ENCODE measurements at places on chromosomes 2 and 18.

DNA sequence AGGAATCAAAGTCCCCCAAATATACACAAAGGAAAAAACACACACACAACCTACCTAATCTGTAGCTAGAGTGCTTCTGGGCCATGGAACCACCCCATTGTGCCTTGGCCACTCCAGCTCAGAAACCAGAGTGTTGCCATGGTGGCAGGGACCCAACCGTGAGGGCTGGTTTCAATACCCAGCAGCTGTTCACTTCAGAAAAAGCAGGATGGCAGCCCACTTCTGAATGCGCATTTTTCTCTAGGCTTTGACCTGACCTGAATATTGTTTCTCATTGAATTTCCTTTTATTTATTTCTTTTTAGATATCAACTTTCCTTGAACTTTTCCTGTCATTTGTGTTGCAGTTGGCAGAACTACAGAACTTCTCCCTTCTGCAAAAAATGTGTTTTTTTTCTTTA, 43.0 kb upstream of the EHBP1 start:
- no peak for DNase-seq

DNA sequence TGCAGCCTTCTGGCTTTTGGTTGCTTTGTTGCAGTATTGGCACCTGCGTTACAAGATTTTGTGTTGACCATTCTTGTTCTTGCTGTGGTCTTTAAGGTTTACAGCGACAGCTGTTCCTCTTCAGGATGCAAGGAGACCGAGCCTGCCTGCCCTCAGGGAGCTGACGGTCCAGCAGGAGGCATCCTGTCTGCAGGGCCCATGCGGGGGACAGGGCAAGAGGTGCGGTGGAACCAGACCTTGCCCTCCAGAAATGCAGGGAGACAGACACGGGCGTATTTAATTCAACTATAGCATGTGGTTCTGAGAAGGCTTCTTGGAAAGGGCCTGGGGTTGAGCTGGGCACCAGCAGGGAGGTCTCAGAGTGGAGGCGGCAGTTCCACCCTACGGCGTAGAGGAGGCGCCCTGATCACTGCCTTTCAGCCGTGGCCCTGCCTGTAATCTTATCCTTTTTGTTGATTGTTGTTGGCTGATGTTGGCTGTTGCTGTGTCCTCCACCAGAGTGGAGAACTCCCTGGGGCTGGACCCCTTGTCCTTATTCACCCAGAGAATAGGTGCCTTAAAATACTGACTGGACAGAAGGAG, 71.7 kb downstream of the HPCAL1 start:
- no peak for DNase-seq

DNA sequence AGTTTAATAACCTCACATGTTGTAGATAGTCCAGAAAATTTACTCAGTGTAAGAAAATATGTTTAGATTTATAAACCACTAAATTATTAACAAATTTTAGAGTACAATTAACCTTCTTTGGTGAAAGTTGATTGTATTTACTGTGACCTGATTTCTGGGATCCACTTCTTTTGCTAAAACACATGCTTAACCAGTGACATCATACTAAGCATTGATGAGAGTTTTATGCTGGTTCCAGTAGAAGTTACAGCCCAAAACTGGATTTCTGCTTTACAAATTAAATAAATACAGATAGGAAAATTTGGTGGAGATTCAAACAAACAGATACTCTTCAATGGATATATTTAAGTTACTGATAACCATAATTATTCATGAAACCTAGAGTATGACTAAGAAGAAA, 40.9 kb downstream of the RBBP8 start:
- DNase-seq, result no peak

DNA sequence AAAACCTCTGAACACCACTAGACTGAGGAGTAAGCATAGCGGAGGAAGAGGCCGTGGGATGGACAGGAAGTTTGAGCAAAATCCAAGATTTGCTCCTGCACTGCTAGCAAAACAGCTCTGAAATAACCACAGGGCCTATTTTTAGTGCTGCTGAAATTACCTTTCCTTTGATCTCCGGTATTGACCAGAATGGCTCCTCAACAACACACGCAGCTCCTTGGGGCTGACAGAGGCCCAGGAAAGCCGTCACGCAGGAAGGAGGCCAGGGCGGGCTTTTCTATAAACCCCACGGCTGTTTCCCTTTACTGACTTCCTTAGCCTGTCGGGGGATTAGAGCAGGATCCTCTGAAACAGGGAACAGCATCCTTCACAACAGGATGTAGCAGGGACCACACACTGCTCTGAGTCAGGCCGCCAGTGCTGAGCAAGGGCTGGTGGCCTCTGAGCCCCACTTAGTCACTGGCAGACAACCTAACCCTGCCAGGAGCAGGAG, 80.8 kb upstream of the LCLAT1 start:
- DNase-seq, result peak; percentile 34

GRCh38 chr18:79540904-79541282, 138.7 kb upstream of the CTDP1 start:
- DNase-seq, result no peak

- DNase-seq, result no peak
Measured at GRCh38 chr2:237614151-237614720, 13.2 kb upstream of the LRRFIP1 start.

GRCh38 chr2:180840641-180841040, 139.8 kb upstream of the UBE2E3 start:
- DNase-seq, result no peak

- DNase-seq, result no peak
Measured at GRCh38 chr2:222561817-222562645, 93.9 kb downstream of the FARSB start.

- peak; percentile 44 for DNase-seq
Measured at GRCh38 chr2:10297959-10298531, 4.7 kb upstream of the HPCAL1 start.

DNA sequence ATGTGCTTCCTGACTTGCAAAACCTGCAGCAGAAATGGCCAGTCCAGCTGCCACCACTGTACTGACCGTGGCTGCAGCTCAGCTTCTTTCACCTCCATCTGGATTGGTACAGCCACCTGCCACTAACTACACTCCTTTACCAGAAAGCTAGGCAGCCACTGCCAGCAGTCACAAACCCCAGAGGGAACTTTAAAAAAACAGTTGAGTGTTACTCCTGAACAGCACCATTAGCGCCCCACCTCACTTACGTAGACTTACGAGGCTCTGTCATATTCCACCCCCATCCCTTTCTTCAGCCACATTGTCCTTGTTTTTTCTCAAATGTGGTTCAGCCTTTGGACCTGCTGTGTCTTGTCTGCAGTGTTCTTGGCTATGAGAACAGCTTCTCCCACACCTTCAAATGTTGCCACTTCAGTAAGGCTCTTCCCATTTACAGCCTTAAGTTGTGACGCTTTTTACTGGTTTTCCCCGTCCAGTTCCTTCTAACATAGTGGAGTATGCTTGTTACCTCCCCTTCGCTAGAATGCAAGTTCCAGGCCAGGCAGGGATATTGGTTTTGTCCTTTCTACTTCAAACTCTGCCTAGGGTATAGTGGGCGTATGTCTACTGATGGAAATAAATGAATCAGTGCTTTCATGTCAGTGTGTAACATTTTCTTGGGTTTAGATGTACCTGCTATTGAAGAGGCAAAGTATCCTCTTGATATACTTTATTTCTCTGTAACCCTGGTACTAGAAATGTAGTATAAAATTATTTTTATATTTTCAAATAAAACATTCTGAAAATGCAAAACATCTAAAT, 17.0 kb downstream of the HNRNPA3 start:
- DNase-seq, result no peak

- no peak for DNase-seq
Measured at GRCh38 chr2:84652431-84652830, 136.1 kb downstream of the DNAH6 start.
